ENCODE measurements at places on chromosomes 3 and 15.

GRCh38 chr3:144344925-144345548, 373.4 kb downstream of the DIPK2A start:
- no peak for DNase-seq

DNA sequence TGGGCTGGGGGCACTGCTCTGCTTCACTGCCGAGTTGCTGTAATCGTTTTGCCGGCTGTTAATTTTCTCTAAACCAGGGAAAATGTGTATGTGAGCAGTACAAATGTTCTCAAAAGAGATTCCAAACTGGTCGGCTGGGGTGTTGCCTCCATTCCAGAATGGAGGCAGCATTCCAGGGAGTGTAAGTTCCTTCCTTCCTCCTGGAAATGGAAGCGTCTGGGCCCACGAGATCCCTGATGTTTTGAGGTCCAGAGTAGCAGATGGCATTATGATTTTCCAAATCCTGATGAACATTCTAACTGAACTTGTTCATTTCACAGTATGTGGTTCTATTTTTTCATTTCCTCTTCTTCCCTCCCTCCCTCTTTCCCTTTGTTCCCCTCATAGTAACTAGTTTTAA, 64.4 kb upstream of the SKOR1 start:
- DNase-seq: no peak

GRCh38 chr3:16317561-16317945, 52.5 kb downstream of the OXNAD1 start:
- DNase-seq: no peak

DNA sequence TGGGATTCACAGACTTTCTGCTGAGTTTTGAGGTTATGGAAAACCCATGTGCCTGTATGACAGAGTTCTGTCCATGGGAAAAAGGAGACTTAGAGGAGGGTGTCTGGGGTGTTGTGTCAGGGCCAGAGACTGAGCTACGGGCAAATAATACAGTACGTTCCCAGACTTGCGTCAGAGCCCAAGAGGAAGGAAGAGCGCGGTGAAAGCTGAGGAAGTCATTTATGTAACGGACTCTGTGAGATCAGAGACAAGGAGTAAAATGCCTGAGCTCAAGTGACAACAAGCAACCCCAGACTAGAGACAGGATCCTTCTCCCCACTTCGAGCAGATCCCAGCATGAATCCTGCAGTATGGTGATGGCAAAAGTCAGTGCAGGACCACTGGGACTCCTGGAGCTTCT, 368.6 kb upstream of the MCTP2 start:
- DNase-seq: no peak

- no peak for DNase-seq
These were observed 625.5 kb upstream of the ZNF717 start for GRCh38 chr3:76410762-76411281.

DNA sequence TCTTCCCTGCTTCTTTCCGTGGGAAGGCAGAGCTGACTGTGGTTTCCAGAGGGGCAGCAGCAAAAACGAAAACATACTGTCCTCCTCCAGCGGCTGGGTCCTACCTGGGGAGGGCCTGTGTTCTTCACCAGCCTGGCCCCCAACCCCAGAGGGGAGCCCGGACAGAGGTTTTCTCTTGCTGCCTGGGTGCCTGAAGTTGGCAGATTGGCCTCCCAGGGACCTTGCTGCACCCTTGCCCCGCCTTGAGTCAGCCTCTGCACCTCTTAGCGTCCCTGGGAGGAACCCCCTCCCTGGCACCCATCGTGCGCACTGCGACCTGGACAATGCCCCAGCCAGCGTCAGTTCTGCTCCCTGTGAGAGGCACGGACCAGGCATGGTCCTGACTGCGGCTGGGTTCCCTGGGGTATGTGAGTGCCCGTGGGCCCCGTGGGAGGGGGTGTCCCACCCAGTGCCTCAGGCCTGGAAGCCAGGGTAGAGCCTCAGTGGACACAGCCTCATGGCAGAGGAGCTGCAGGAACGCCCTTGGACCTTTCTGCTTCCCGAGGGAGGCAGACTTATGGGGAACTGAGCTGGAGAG, 56.8 kb upstream of the PRR23E start:
- no peak for DNase-seq

- no peak for DNase-seq
These were observed 96.6 kb downstream of the FHIT start for GRCh38 chr3:61154457-61155198.

DNA sequence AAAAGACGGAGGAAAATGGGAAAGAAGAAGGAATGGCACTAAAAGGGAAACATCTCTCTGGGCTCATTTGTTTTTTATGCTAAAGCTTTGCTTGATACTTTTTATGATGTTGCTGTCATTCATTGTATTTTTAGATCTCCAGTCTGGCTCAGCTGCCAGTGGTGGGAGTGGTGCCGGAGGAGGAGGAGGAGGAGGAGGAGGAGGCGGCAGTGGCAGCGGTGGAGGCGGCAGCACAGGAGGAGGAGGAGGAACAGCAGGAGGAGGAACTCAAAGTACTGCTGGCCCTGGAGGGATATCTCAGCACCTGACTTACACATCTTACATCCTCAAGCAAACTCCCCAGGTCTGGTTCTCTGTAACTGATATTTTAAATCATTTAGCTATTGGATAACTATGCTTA, 49.6 kb downstream of the MAP6D1 start:
- no peak for DNase-seq

GRCh38 chr15:94467034-94467433, 235.7 kb downstream of the MCTP2 start:
- DNase-seq: no peak

- DNase-seq: no peak
These were observed 295.1 kb downstream of the SHOX2 start for GRCh38 chr3:157810924-157811718.

DNA sequence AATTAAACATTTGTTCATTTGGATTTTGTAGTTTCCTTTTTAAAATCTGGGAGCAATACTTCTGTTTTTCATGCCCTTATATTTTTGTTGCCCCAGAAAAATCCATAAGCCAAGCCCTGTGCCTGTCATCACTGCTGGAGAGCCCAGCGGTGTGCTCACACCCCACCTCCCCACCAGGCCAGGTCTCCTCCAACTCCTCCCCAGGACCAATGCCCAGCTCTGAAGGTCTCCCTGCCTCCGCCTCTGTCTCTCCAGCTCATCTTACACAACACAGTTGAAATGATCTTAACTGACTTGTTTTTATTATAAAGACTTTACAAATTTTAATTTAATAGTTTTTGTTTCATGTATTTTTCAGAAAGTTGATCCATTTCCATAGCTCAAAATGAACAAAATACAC, 66.4 kb downstream of the RHCG start:
- no peak for DNase-seq

GRCh38 chr3:66803721-66804695, 194.1 kb upstream of the KBTBD8 start:
- no peak for DNase-seq

DNA sequence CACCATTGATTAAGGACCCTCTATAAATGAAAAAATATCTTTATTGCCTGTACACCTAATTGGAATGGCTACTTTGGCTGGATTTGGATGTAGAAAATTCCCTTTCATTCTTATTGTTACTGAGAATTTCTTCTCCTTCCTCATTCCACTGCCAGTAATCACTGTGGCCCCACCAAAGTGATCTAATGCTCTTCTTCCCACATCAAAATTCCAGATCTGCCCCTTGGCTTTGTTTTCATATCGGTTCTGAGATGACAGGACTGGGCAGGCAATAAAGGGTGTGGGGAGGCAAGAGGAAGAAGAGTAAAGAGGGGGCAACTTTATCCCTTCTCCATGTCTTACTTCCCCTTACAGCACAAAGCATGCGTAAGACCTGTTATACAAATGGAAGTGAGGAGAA, 2.1 kb downstream of the ANKUB1 start:
- DNase-seq: no peak

- DNase-seq: peak; percentile 63
These were observed 29.5 kb downstream of the AGTR1 start for GRCh38 chr3:148727231-148727630.

- no peak for DNase-seq
These were observed 29.6 kb upstream of the MGLL start for GRCh38 chr3:127851899-127852298.

GRCh38 chr3:187521546-187521945, 148.6 kb downstream of the SST start:
- DNase-seq: no peak

DNA sequence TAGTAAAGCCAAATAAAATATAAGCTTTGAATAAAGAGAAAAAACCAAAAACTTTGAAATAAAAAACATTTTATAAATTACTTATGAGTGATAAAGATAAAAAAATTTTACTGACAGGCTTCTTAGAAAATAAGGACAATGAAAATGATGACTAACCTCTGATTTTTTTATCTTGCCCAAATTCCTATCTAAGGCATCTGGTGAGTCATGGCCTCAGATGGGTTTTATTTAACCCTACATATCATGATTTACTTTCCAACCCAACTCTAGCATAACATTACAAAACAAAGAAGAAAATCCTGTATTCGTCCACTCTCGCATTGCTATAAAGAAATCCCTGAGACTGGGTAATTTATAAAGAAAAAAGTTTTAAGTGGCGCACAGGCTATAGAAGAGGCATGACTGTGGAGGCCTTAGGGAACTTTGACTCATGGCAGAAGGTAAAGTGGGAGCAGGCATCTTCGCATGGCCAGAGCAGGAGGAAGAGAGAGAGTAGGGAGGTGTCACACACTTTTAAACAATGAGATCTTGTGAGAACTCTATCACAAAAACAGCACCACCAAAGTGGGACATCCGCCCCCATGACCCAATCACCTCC, 152.1 kb downstream of the NEK10 start:
- peak; percentile 22 for DNase-seq

GRCh38 chr3:11587766-11588165, 55.9 kb downstream of the VGLL4 start:
- DNase-seq: no peak

DNA sequence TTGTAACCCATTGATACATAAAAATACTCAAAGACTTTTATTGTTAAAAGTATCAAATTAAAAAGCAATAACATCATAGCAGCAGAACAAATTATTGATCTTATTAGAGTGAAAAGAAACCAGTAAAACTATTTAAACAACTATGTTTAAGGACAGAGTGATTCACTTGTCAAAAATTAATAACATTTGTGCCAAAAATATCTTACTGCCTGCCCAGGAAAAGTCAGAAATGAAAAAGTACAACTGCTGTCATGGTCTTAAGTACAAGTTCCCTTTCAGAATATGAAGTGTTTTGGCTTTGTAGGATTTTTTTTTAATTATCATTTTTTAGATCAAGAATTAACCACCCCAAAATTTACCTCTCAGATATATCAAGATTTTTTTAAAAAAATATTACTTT, 3.4 kb downstream of the IFT57 start:
- DNase-seq: no peak

DNA sequence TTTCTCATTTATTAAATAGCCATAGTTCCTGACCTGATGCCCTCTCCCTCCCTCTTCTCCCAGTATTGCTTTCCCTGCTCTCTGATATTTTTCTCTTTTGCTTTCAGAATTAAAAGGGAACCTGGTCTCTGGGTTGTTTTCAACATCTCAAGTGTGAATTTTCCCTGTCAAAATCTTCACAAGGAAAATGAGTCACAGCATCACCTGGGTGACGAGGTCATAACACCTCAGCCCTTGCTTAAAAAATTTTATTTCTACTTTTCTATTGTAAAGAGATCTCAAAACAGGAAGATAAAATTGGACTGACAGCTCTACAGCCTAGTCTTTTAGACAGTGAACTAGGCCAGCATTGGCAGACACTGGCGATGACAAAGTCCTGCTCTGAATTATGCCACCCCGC, 40.1 kb downstream of the GAP43 start:
- no peak for DNase-seq

DNA sequence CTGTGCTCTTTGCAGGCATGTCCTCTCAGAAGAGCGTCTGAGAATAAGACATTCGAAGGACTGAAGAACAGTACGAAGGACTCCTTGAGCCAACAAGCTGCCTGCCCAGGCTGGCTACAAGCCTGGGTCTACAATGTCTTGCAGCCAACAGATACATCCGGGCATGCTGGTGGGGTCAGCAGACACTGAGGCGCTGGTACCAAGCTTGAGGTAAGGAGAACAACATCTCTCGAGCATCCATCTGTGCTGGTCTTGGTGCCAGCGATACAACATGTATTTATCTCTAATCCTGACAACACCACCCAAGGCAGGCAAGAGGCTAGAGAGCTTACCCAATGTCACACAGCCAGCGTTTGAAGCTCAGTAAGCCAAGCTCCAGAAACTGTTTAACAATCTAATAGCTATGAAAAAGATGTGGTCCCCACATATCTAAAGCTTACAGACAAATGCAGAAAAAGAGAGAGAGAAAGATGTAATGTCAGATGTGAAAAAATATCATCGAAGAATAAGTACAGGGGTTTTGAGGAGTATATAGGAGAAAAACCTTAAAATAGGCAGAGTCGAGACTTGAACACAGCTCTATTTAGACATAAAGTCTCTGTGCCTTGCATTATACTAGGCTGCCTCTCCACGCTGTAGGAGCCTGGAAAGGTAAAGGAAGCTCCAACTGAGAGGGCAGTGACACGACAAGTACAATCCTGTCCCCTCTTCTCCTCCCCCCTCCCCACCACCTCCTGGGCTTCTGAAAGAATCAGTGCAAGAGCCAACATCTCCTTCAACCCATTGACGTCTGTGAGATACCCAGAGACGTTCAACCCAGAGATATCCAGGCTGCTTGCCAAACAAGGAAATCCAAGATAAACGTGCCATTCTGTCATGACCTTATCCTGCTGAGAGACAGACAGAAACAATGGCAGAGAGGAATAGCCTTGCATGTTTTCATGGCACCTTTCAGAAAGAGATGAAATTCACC, 39.4 kb downstream of the WWTR1 start:
- DNase-seq: no peak

GRCh38 chr3:121436074-121436473, 109.7 kb downstream of the POLQ start:
- no peak for DNase-seq

DNA sequence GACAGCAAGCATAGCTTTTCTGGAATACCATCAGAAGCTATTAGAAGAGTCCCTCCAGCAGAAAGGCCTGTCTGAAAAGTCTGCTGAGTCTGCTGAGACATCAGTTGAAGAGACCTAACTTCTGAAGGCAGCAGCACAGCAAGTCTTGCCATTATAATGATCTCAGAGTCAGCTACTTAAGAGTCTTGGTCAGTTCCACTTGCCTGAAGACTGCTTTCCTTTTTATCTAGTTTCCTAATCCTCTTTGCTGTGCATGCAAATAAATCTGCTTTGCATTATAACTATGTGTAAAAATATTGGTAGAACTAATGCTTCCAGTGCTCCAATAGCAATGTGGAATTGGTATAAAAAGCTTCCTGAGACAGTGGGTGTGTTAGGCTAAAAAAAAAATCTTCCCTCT, 34.9 kb upstream of the CPOX start:
- DNase-seq: no peak

GRCh38 chr15:91866371-91866905, 12.9 kb downstream of the SLCO3A1 start:
- no peak for DNase-seq

- DNase-seq: no peak
These were observed 394.0 kb downstream of the LRTM1 start for GRCh38 chr3:54533856-54534255.

- DNase-seq: no peak
These were observed 131.1 kb upstream of the CNTN4 start for GRCh38 chr3:1967525-1967924.
